Activated CD4-positive, CD25-positive, alpha-beta regulatory T cell (primary cell): ENCODE measurements at places on chromosomes 16 and 17.

- no peak for DNase-seq
These were observed 47.4 kb upstream of the SLC38A10 start for GRCh38 chr17:81342269-81343070.

DNA sequence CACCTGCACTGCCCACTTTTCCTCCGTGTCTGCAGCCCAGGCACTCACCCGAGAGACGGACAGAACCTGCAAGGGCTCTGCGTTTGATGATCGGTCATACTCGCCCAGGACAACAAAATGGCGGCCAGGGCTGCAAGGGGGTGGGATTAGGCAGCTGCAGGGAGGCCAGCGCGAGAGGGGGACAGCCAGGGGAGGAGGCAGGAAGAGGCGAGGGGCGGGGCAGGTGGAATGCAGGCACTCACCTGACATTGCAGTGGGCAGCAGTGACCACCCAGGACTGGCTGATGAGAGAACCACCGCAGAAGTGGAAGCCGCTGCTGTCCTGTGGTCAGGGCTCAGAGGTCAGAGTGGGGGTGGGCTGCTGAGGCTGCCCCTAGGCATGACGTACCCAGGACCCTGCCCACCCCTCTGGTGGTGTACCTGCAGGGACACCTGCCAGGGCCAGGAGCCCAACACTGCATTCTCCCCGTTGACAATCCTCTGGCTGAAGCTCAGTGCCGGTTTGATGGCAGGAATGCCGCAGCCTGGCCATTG is 917 bp downstream of the CTRL start:
- DNase-seq = no peak

DNA sequence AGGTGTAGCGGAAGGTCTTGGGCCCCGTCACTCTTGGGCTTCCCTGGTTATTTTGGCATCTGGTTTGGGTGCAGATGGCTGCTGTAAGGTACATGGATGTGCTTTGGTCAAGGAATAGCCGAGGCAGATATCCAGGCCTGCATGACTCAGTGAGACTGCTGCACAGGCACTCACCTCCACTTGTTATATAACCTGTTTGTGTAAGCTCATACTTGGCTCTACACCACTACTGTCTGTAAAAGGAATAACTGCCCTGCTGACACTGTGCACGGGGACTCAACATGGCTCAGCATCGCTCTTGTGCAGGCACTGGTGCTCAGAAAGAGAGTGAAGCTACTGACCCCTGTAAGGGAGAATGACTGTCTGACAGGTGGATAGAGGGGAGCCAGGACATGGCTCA is 42.3 kb upstream of the ARL4D start:
- DNase-seq = no peak

DNA sequence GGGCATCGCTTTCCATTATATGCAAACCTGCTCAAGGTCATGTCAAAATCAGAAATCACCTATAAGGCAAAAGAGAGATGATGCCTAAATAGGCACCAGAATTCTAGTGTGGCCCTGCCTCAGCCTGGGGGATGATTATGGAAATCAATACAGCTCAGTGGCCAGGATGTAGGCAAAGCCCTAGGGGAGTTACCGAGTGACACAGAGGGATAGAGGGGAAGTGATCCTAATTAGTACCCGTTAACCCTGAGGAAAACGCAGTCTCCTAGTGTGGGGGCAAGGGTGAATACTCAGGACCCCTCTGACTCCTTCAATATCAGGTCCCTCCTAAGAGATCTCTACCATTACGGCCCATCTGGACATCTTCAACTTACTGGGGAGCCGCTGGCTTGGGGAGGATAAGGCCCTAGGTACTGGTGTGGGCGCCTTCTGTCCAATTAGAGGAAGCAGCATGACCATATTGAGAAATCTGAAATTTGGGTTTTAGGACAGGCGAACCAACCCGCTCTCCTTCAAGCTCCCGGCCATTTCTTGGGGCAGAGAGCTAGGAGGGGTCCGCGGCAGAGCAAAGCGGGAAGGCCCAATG is 725 bp downstream of the NT5C3B start:
- no peak for DNase-seq

- DNase-seq = no peak
These were observed 19.7 kb downstream of the FOXL1 start for GRCh38 chr16:86597880-86598606.

DNA sequence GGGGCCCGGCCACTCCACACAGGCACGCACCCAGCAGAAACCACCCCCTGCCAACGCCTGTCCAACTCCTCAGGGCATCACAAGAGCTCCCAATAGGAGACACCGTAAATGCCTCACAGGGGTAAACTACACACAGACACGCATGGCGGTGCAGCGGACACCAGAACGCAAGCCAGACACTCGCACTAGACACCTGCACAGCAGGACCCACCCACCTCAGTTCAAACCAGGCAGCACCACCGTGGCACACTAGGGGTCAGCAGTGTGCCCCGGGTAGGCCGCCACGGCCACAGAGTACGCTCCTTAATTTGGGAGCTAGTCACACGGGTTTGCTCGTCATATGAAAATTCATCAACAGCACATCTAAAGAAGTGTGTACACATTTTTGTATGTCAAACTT is 3.4 kb downstream of the SLC38A10 start:
- peak; percentile 50 for DNase-seq

DNA sequence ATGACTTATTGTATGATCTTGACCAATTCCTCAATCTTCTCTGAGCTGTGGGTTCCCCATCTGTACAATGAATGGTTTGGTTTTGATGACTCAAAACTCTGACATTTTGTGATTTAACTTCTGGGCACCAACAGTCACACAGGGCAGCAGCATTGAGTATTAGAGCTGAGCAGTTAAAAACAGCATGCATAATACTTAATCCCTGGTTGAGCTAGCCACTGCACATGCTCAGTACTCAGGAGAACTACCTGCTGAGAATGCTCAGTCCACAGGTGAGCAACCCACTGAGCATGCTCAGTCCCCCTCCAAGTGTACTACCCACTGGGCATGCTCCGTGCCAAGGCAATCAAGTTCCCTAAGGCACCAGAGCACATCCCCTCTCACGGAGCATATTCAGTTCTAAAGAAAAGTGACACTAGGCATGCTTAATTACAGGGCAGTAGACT is 68.7 kb downstream of the AIPL1 start:
- no peak for DNase-seq

DNA sequence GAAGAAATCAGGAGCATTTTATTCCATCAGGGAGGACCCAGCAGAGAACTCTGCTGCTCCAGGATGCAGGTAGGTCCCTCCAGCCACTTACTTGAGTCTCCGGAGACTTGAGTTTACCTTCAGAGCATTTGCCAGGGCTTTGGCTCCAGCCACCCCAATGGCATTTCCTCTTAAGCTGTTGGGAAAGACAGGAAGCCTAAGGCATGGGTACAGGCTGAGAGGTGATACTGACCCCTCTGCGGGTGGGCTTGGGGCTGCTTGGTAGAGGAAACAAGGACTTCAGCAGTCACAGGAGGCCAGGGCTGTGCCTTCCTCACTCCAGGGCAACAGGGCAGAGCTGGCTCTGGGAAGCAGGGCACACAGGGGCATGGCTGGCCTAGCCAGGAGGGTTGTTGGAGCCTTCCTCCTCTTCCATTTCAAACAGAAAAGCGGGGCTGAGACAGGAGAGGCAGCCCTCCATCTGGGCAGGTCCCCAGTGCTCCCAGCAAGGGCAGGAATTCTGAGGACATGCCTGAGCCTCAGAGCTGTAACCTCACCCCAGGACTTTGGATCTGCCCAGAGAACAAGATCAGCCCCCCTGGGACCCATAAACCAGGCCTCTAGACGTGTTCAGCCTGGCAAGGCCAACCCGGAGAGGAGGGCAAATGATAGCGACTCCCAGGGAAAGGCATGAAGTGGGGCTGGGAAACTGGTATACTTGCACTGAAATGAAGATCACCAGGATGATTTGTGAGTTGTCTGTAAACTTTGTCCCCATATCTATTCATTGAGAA is 34.4 kb downstream of the NLRC3 start:
- no peak for DNase-seq

DNA sequence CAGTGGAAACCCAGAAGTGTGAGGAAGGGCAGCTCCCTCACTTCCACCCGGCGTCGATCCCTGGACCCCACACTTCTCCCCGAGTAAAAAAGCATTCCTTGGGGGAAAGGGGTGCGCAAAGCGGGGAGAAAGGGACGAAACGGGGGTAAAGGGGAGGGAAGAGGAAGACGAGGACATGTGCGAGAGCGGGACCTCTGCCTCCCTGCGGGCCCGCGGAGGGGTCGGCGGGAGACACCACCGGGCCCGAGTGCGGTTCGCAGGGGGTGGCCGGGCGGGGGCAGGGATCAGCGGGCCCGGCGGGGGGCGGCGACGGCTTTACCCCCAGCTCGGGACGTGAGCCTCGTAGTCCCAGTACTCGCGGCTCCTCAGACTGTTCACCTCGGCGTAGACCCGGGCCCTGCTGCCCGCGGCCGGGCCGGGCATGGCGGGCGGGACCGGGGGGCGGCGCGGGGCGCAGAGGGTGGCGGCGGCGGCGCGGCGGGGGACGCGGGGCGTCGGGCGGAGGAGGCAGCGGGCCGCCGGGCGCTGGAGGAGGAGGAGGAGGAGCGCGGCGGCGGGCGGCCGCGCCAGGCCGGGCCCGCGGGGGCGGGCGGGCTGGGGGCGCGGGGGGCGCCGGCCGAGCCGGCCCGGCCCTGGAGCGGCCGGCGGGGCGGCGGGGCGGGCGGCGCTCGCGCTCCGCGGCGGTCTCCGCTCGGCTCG is 443 bp downstream of the CSNK2A2 start:
- DNase-seq = no peak

DNA sequence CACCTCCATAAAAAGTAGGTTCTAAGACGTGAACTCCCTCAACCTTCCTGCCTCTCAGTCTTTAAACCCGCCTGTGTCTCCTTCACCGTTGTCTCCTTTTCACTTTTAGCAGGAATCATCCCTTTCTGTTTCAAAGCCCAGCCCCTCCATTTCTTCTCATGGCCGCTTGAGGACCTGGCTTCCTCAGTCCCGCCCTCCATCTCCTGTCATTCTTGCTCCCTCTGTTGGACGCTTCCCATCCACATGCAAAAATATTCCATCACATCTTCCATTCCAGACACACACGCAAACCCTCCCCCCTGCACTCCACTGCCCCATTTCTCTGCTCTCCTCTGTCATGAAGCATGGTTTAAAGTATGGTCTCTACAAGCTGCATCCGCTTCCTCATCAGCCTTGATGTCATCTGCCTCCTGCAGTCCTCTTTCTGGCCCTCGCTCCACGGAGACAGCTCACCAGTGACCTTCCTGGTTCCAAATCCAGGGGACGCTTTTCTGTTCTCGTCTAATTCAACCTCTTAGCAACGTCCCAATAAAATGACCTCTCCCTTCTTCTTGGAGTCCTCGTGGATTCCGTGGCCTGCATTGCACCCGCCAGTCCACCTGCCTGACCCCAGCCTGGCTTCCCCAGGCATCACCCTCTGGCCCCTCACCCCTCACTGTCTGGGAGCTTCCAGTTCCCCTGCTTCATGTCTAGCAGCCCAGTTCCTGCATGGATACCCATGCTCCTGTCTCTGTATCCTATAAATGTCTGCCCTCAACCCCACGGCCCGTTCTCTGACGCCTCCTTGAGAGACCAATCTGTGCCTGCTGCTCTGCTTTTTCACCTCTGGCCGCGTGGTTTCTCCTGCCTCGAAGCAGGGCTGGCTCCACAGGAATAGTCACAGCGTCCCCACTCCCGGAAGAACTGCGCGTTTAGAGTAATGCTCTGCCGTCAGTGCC is 26.2 kb downstream of the ANKRD40 start:
- no peak for DNase-seq

GRCh38 chr16:593406-593805 is 3.5 kb downstream of the RAB40C start:
- DNase-seq = no peak

DNA sequence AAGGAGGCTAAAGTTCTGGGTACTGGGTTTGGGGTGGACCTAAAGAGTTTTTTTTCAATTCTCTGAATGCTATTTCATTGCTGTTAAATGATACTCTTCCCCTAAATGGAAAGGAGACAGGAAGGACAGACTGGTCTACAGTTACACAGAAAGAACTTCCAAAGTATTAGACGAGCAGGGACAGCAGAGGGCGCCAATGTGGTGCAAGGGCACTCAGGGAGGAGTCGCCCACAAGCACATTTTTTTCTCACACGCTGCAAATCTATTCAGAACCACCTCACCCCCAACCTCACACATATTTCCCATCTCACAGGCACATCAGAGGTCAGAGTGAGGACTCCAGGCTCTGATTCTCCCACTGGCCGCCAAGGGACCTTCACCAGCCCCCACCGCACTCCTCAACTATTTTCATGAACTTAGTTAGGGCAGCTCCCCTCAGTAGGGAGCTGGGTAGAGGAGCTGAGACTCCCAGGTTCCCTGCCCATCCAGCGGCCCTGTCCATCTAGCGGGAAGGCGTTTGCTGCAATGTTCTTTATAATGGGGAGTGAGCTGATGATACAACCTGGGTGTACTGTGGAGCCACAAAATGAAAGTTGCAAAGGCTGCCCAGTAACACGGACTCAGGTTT is 6.8 kb upstream of the CA4 start:
- DNase-seq = peak; percentile 51

GRCh38 chr17:39325528-39326240 is 75.7 kb downstream of the FBXL20 start:
- no peak for DNase-seq

- no peak for DNase-seq
These were observed 14.4 kb downstream of the RFWD3 start for GRCh38 chr16:74652249-74652648.

- no peak for DNase-seq
These were observed 632 bp downstream of the SLC9A5 start for GRCh38 chr16:67249178-67250044.

GRCh38 chr16:4370570-4371356 is 885 bp upstream of the VASN start:
- DNase-seq = no peak

DNA sequence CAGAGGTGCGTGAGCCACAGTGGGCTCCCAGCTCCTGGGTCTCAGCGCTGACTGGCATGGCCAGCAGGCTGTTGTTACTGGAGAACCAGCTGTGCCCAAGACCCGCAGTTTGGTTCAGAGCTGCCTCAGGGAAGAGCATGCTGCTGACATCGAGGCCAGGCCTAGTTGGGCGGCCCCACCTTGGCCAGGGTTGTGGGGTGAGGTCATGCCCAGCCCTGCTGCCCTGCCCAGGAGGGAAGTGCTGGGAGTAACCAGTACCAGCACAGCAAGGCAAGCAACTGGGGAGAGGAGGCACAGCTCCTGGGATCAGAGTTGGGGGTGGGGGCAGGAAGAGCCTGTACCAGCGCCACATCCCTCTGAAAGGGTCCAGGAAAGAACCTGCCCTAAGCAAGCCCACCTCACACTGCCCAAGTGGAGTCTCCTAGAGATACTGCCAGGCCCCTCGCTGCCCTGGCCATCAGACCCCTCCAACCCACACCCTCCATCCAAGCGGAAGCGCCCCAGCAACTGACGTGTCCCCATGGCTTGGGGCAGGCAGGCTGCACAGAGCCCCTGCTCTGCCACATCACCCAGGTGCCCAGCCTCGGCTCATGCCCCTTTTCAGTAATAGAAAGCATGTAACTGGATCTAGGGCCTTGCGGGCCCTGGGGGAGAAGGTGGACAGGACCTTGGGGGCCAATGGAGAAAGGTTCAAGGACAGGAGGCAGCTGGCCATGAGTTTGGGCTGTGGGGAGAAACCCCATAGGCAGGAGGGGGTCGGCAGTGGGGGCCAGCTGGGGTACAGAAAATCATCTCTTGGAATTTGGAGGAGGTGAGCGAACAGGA is 990 bp downstream of the DOK4 start:
- DNase-seq = no peak
